Cerebellar nuclear complex (tissue), 1 donor: ENCODE measurements at places on chromosomes 13 and 19.
A peak's percentile ranks its signal among the peaks of the same experiment; 100 is the strongest.

- DNase-seq: no peak
Measured at GRCh38 chr13:106176117-106176516, 359.3 kb downstream of the EFNB2 start.

GRCh38 chr19:56821209-56821608 lies 19.3 kb downstream of the PEG3 start:
- no peak for DNase-seq

GRCh38 chr13:103033999-103034398 lies 32.2 kb downstream of the SLC10A2 start:
- DNase-seq: no peak

DNA sequence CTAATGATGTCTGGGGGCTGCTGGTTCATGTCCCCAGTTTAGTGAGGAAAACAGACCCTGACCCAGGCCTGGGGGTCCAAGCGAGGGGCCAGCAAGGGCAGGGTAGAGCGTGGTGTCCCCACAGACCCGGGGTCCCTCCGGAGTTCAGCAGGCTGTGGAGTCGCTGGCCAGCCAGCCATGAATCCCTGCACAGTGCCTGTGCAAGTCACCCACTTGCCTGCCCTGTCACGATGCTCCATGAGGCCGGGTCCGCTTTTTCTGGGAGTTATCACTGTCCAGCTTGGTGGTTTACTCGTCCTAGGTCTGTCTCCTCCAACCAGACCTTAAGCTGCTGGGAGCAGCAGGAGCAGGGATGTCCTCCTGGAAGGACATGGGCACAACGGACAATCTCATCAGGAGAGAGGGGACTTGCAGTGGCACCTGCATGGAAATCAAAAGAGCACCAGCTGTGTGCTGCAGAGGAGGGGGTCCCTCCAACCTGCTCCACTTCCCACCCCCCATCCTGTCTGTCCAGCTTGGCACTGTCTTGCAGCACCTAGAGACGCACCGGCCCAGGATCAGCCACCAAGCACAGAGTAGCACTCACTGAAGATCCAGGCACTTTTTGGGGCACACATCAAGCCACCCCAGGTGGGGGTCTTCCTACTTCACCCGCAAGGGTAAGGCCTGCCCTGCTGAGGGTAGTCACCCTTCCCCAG lies 121.8 kb downstream of the URI1 start:
- no peak for DNase-seq

DNA sequence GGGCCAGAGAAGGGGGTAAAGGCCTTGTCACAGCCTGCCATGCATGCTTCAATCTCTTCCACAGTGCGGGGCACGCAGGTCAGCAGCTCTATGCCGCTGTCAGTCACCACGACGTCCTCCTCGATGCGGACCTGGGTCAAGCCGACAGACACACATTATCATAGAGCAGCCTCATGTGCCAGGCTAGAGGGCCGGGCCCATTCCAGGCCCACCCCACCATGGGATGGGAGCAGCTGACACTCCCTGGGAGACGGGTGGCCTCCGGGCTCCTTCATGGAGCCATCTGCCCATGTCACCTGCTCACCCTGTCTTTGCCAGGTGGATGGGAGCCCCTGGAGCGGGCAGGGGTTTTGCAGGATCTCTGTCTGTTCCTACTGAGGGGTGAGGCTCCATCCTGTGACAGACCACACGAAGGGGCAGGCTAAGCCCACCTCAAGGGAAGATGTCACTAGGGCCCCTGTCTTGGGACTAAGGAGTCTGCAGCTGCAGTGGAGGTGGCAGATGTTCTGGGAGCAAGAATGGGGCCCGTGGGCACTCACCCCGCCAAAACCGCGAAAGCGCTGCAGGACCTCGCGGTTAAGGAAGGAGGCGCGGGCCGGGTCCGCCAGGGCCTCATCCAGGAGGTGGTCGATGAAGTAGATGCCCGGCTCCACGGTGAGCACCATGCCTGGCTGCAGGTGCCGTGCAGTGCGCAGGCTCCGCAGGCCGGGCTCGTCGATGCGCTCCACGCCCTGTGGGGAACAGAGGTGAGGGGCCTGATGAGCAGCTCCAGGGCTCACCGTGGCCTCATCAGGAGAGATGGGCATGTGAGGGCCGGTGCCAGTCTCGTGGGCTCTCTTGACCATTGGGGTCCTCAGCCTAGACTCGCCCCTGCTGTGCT lies 14.1 kb downstream of the CEBPG start:
- DNase-seq: peak; percentile 9

- no peak for DNase-seq
Measured at GRCh38 chr13:80881034-80881433, 540.1 kb upstream of the SPRY2 start.

GRCh38 chr19:52600639-52601024 lies 30.5 kb downstream of the ZNF701 start:
- DNase-seq: no peak

GRCh38 chr13:39552246-39552645 lies 50.7 kb downstream of the LHFPL6 start:
- DNase-seq: no peak

GRCh38 chr19:1064661-1065605 lies 2.0 kb upstream of the ARHGAP45 start:
- DNase-seq: no peak

- DNase-seq: no peak
Measured at GRCh38 chr19:50705422-50706019, 14.1 kb downstream of the SHANK1 start.

- DNase-seq: no peak
Measured at GRCh38 chr13:91298060-91298459, 49.4 kb upstream of the MIR17HG start.

- no peak for DNase-seq
Measured at GRCh38 chr13:54216221-54216620, 1187.6 kb downstream of the OLFM4 start.

DNA sequence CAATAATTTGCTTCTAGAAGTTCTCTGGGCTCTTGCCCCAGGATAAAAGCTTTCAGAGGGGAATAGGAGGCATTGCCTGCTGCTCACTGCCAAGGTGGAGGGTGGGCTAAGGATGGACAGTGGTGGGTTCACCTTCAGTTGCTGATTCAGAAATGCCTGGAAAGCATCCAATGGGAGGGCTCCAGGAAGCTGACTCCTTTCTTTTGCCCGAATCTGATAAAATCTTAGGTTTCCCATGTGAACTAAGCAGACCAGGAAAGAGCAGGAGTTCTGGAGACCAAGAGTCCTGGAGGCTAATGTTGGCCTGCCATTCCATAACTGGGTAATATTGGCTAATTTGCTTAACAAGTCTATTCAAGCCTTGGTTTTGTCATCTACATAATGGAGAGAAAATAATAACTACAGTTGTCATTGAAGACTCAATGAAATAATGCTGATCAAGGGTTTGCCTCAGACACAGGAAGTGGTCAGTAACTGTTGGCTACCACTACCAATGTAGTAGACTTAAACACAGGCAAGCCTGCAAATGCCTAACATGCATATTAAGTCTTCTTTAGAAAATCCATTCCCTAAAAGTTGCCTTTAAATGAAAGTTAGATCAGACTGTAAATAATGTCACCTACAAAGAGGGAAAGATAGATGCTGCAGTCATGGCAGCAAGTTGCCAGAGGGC lies 528.4 kb upstream of the NBEA start:
- no peak for DNase-seq

DNA sequence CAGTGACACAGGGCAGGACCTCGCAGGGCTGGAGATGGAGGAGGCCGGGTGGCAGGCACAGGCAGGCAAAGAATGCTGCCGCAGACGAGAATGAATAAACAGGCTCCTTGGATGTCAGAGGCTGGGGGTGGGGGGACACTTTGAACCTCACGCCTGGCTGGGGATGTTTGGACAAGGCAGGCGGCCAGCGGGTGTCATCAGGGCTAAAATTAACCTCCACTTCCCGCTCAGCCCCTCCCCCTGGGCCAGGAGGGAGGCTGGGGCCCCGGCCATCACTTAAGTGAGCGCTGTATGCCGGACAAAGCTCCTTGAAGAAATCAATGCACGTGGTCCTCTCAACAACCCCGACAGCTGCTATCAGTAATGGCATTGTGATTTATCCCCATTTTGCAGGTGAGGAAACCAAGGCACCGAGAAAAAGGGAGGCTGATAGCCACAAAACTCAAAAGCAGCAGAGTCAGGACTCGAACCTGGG lies 10.3 kb upstream of the FUT5 start:
- DNase-seq: no peak

DNA sequence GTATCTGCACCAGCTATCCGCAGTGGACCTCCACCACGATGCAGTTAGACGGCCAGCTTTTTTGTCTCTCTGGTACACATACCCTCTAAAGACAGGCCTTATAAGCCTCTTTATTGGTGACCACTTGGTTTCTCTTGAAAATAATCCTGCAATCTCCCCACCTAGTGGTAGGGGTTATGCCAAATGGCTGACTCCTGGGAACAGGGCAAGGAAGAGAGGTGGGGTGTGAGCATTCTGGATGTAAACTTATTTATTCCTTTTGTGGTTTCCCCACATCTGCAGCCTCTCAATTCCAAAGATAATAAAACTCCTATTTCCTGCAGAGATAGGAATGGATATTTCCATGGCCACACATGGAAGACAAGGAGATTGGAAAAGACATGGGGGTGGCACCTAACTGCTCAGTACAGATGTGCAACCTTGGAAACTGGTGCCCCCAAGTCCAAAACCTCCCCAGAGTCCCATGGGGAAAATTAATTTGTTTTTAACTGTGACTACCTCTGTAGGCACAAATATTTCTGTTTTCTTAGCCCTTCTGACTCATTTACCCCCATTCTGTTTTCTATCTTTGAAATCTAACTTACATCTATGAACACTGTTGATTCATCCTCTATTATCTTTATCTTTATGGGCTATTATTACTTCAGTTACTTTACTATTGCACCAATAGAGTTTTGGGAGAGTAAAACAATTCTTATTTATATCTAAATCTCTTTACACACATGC lies 112.7 kb upstream of the TSHZ3 start:
- no peak for DNase-seq

DNA sequence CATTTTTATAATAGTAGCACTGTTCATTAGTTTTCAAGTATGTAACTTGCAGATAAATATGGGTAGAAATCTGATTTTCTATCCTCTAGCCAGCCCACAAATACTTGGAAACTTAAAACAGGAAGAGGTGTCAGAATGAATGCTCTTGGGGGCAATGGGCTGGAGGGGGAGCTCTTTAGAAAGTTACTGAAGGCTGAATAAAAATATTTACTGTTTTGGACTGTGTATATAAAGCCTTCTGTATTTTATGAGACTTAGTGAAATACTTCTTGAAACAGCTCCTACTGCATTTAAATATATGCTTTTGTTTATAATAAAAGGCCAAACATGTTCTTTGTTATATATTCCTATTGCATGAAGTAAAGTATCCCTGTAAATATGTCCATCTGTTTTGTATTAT lies 138.8 kb downstream of the RGCC start:
- DNase-seq: no peak

GRCh38 chr13:29527511-29527910 lies 68.0 kb downstream of the SLC7A1 start:
- no peak for DNase-seq

GRCh38 chr13:102928941-102929675 lies 83.3 kb downstream of the ERCC5 start:
- no peak for DNase-seq

DNA sequence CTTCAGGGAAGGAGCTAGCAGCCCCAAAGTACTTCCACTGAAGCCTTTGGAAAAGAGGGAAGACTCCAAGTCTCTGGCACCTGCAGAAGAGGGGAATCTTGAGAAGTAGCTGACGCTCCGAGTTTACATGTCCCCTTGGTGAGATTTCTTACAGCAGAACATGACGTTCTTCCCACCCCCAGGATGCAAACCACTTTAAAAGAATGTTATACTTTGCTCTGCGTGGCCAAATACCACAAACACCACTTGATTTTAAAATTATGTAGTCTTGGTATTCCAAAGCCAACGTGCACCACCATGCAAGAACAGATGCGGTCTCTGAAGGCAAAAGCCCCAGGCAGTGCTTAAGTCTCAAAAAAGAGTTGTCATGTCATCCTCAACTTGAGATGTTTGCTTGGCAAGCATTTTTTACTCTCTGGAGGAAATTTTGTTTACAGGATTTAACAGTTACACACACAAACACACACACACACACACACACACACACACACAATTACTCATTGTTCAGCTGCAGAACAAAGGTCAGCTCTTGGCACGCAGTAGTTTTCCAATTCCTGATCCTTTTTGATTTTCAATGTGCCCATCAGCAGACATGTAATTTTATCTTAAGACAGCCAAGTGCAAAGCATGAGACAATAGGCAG lies 106.1 kb downstream of the RGCC start:
- DNase-seq: no peak

DNA sequence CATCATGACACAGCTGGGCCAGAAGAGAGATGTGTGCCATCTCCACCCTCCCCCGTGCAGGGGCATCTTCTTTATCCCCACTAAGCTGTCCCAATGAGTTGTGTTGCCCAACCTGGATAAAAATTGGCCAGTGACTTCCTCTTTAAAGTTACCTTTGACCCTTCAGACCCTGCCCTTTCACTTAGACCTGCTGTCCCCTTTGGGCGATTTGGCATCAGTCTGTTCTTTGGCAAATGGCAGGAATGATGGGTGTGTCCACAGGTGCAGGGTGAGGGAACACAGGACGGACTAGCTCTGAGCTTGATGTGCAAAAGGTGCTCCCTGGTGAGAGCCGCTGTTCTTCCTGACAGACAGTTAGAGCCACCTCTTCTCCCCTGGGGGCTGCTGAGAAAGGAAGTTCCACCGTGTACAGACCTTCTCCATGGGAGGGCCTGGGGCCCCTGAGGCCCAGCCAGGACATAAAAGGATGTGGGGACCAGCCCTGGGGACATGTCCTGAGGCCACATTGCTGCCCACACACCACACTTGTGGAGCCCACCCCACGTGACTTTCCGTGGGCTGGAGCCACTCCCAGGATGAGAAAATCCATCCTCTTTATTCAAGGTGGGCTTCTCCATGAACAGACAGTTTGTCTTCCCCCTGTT lies 1.7 kb downstream of the CYP4F8 start:
- DNase-seq: no peak

GRCh38 chr13:111614613-111615012 lies 294.2 kb downstream of the TEX29 start:
- DNase-seq: no peak

DNA sequence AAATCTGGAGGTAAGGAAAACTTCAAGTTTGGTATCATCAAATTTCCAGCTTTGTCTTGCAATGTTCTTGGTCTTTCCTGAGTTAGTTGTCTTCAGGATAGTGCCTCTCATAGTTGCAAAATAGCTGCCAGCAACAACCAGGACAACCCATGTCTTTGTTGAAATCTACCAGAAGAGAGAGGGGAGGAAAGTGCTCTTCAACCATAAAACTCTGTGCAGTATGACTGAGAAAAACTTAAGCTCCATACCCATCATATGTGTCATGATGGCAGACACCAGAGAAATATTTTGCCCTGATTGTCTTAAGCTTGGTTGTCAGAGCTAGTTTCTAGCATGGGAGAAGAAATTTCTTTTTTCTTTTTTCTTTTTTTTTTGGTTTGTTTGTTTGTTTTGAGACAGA lies 103.3 kb downstream of the SPRY2 start:
- DNase-seq: no peak
